DND-41 (cell line): ENCODE measurements at places on chromosomes 1 and 21.

GRCh38 chr1:246182149-246182851 is 324.8 kb downstream of the SMYD3 start:
- DNase-seq = no peak

DNA sequence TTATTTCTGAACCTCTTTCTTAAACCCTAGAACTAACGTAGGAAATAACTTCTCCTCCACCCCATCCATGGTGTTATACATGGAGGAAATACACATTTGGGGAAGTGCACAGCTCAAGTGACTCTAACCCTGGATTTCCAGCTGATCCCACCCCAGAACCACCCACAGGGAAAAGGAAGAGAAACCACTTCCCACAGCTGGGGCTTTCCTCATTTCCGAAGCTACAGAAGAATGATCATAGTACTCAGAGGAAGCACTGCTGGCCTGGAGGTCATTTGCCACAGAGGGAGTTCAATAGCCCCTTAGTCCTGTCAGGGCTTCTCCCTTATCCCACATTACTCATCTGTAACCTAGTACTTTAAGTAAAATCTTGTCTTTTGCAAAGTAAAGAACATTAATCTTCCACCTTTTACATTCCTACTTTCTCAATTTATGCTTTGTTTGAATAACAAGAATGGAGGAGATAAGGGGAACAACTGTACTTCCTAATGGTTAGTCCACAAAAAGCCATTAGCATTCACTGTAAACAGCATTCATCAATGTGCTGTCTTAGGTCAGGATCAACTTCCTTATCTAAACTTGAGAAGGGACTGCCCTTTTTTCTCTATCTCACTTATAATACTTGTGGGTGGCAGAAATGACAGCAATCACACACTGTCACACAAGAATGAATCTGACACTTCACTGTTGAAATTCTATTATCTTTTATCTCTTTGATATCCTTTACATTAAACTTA is 63.0 kb upstream of the RGS1 start:
- DNase-seq = no peak

DNA sequence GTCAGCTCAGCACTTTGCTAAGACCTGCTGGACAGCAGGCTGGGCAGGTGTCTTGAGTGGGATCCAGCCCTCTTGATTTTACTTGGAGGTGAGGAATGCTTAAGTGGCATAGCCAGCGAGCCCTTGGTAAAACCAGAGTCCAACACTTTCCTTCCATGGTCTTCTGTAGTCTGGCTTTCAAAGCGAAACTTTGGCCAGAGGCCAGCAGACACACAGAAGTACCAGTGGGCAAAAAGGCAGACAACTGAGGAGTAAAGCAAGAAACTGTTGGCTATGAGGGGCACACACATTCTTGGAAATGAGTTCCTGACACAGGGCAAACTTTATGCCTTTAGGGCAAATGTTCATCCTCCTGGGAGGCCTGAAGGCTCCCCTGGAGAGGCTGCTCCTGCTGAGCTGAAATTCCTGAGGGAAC is 281.0 kb upstream of the POU3F1 start:
- no peak for DNase-seq

DNA sequence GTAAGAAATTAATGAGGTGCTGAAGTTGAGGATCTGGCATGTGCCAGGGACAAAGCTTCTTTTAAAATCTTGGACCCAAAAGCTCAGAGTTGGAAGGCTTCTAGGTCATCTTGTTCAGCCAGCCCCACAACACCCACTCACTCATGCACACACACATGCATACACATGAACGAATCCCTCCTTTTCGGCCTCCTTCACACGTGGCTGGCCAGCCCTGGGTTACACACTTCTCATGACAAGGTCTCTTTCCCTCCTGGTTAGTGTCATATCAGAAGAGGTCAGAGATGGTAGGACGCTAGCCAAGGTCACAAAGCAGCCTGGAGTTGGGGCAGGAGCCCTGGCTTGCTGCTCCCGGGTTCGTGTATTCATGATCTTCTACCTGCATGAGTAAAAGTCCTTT is 6.9 kb downstream of the DMBX1 start:
- DNase-seq = no peak

GRCh38 chr1:43991200-43991475 is 261 bp upstream of the CCDC24 start:
- no peak for DNase-seq
